ENCODE measurements at places on chromosomes 2 and 18. TPM values are rescaled to one million over a fixed set of nuclear protein-coding genes. Genes with fewer than 3 reads are reported as not detected.

CCDC141 gene
- 6.0 TPM for total RNA-seq

DNA sequence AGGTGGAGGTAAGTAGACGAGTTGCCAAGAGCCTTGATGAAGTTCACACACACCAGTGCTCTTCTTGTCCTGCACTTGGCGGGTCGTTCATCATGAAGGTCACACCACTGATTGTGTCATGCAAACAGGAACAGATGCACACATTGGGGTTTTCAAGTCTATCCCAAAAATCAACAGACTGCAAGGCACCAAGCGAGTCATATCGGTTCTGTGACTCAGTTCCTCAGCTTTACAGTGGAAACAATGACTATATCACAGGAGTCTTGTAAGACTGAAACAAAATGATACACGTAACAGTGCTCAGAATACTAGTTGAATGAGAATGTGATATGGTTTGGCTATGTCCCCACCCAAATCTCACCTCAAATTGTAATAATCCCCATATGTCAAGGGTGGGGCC is 526.9 kb upstream of the ID2 start:
- no peak for DNase-seq

DNA sequence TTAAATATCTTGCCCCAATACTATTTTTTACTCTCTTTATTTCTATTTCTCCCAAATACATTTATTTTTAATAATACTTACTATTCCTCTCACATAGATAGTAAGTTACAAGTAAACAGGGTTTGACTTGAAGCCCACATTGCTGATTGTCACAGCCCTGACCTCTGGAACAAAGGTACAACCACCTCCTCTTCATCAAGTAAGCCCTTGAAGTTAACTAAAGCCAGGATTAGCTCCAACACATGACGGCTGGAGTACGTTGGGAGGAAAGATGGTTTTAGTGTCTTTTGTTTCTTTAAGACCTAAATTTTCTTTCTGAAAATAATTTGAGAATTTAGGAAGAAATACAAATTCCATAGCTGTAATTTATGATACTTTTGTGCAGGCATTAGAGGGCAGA is 949 bp downstream of the MYOM1 start:
- no peak for DNase-seq

ZNF804A gene
- 0.30 TPM for total RNA-seq

GRCh38 chr2:190103144-190103543 is 40.6 kb upstream of the MSTN start:
- no peak for DNase-seq

- DNase-seq = peak; percentile 41
Observed at GRCh38 chr18:59308248-59308937, 10.1 kb downstream of the CPLX4 start.

- DNase-seq = no peak
Observed at GRCh38 chr2:162000431-162000830, 73.6 kb downstream of the DPP4 start.

DNA sequence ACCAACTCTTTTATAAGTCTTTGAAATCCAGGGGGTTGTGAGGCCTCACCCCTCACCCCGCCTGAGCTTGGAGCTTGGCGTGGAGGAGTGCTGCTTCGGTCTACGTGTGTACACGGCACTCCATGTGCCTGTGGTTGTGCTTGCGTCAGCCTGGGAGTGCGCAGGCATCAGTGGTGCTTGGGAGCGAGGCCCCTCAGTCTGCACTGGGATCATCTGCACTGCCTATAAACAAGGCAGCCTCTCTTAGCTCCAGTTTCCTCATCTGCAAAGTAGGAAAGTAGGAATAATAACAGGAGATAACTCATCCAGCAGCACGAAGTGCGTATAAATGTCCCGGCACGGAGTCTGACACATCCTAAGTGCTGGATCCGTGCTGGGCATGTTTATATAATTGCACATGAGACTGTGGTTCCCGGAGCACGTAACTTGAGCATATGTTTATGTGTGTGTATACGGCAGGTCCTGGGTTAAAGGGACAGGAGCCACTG is 1.2 kb downstream of the GYPC start:
- peak; percentile 42 for DNase-seq

GRCh38 chr2:144111437-144111836 is 408.5 kb downstream of the ZEB2 start:
- no peak for DNase-seq

PHLPP1 gene
- total RNA-seq = 15.6 TPM
